ENCODE measurements at places on chromosomes 3 and 15. TPM values are rescaled to one million over a fixed set of nuclear protein-coding genes. Genes with fewer than 3 reads are reported as not detected.

The WNT7A gene
- total RNA-seq: not detected

The UBAP1L gene
- 3.4 TPM for total RNA-seq

The AMT gene
- 43.0 TPM for total RNA-seq

The CCDC54 gene
- not detected for total RNA-seq

The ITIH1 gene
- not detected for total RNA-seq

The EPHA6 gene
- 12.8 TPM for total RNA-seq

The ZNF609 gene
- 52.3 TPM for total RNA-seq

The OR5K2 gene
- total RNA-seq: not detected

The C3orf22 gene
- not detected for total RNA-seq

The GOLGA8Q gene
- total RNA-seq: not detected

The TUBGCP5 gene
- 27.9 TPM for total RNA-seq

The CYP1A1 gene
- total RNA-seq: not detected

The TRAIP gene
- total RNA-seq: 13.2 TPM

The CDHR4 gene
- not detected for total RNA-seq

The MBNL1 gene
- 2.2 TPM for total RNA-seq

The AMOTL2 gene
- total RNA-seq: 277 TPM

The STX19 gene
- not detected for total RNA-seq

The DOCK3 gene
- 6.6 TPM for total RNA-seq

The ITGA11 gene
- 0.36 TPM for total RNA-seq

The AGBL1 gene
- not detected for total RNA-seq

The EIF1B gene
- 67.4 TPM for total RNA-seq

- DNase-seq: no peak
Observed at GRCh38 chr3:46484388-46484787, 13.4 kb upstream of the RTP3 start.

DNA sequence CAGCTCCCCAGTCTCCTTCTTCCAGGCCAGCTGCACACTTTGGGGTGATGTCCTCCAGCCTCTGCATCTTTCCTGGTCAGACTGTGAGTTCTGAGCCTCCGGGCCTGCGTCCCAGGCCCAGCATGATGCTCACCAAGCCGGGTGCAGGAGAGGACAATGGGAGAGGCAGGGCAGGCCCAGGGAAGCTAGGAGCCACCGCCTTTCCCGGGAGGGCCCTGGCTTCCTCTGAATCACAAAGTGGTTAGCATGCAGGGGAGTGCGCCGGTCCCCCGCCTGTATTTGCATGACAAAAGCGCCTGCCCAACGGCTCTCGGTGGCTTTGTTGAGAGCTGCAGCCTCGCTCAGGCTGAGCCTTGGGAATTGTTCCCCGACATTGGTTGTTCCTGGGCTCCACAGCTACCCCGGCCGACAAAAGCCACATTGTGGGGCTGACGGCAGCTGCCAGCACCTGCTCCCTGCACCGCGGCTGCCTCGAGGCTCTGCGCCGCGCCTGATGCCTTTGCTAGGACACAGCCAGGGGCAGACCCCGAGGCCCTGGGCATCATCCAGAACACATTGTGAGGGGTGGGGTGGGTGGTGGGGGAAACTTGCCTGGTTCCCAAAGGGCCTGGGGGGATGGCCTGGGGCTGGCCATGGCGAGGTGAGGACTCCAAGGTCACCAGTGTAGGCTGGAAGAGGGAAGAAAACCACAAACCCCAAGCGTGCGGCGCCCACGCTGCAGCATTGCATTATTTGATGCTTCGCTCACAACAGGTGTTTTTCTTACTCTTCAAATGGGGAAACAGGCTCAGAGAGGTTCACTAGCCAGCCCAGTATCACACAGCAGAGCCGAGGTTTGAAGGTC is 20.0 kb upstream of the KLF13 start:
- peak; percentile 96 for DNase-seq

DNA sequence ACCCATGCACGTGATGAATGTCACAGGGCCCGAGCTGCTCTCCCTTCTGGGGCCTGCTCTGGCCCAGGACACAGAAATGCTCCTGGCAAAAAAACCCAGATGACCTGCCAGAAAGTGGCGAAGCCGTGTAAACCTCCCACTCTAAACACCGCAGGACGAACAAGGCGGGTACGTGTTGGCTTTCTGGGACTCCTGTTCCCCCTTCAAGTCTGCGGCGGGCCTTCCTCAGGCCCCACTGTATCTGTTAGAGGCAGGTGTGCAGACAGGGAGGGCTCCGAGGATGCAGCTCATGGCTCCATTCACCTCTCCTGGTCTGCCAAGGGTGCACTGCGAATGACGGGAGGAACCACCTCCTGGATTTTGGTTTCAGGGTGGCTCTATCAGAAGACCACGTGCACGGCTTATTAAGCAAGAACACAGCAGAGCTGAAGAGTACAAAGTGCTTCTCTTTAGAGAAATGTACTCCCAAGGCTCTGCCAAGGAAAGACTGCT is 173.8 kb downstream of the ADAMTS17 start:
- no peak for DNase-seq

DNA sequence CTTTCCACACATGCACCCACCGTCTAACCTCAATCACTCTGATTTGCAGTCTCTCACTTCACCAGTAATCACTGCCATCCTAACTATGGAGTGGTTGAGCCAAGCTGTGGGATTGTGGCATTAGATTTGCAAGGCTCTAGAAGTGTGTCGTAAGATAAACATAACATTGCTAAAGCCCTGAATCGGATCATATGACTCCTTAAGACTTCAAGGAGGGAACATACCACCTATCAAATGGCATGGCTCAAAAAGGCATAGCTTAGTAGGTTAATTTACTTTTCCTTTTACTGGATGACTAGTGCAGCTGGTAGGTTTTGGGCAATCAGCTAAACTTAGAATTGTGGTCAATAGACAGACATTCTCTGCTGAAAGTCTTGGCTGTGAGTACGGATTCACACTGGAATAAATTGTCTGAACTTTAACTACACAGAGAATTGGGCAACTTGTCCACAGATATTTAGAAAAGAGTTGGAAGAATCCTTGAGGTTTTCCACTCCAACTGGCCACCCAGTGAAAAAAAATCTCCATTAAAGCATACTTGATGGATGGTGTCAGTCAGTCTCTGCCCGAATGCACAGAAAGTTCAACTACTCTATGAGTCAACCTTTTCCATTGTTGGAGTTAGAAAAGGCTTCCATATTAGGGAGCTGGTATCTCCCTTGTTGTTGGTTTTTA is 476.7 kb upstream of the CBLB start:
- DNase-seq: no peak

DNA sequence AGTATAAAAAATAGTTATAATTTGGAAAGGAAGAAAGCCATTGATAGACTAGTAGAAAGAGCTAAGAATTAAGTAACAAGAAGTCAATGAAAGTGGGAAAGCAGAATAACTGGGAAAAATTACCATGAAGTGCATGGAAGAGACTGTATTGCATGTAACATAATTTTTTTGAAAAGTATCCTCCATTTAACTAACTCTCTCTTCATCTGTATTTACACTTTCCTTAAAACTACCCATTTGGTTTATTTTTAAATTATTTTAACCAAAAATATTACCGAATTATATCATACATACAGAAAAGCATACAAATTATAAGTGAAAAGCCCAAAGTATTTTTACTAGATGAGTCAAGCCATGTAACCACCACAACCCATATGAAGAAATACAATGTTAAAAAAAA is 1009.9 kb upstream of the SEMA6D start:
- DNase-seq: no peak

GRCh38 chr3:184275961-184276910 is at the start of gene ECE2:
Gene ECE2 (plus strand): TSS chr3:184276022. CDS start chr3:184276154, 132 bp downstream.
- DNase-seq: no peak

DNA sequence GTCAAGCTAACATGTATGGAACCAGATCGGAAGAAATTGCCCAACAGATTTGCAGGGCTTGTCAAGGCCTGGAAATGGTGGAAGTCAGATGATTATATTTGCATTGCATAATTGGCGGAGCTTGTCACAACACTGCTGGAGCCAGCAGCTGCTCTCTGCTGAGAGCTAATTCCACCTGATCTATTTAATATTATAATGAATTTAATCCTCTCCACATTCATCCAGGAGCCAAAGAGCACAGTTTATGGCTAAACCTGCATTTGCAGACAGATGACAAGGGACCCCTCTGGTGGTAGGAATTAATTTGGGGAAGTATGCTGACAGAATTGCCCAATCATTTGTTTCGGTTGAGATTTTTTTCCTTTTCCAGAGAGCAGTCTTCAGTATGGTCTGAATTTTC is 730.2 kb downstream of the TUSC7 start:
- DNase-seq: peak; percentile 59

GRCh38 chr3:100027321-100027720 is 87.0 kb downstream of the FILIP1L start:
- DNase-seq: no peak

- DNase-seq: no peak
Observed at GRCh38 chr3:14698601-14699244, 23.8 kb downstream of the C3orf20 start.

- DNase-seq: no peak
Observed at GRCh38 chr15:68075764-68076385, 21.8 kb downstream of the PIAS1 start.

DNA sequence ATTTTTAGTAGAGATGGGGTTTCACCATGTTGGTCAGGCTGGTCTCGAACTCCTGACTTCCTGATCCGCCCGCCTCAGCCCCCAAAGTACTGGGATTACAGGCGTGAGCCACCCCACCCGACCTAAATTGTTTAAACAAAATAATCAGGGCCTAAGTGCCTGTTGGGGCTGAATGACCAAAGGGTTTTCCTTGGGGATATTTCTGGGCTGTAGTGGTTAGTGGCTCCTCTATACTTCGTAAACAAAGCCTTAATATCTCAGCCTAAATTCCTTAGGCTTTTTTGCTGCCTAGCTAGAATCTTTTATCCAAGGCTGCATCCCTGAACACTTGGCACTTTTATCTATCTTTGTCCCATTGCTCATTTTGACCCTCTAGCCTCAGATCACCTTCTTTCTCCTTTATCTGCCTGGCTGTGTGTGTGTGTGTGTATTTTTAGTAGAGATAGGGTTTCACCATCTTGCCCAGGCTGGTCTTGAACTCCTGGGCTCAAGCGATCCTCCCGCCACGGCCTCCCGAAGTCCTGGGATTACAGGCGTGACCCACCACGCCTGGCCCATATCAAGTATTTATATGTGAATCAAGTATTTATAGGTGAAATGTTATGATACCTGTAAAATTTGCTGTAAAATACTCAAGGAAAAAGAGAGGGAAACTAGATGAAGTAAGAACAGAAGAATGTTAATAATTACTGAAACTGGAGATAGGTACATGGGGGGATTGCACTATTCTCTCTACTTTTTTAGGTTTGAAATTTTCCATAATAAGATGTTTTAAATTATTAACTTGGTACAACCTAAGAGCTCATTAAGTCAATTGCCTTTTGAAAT is 1.8 kb downstream of the NUSAP1 start:
- no peak for DNase-seq

GRCh38 chr3:15325228-15325627 is 7.2 kb downstream of the SH3BP5 start:
- peak; percentile 73 for DNase-seq

GRCh38 chr3:5019411-5020241 is 40.4 kb downstream of the BHLHE40 start:
- no peak for DNase-seq

- peak; percentile 10 for DNase-seq
Observed at GRCh38 chr15:79083154-79083553, 7.4 kb downstream of the RASGRF1 start.

DNA sequence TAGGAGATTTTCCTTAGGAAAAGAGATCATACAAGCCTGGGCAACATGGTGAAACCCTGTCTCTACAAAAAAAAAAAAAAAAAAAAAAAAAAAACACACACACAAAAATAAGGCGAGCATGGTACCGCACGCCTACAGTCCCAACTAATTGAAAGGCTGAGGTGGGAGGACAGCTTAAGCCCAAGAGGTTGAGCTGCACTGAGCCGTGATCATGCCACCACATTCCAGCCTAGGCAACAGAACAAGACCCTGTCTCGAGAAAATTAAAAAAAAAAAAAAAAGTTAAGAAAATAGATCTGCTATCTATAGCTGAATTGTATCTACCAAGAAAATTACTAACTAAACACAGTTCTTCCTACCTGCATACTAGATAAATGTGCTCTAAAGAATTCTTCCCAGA is 7.1 kb downstream of the MSL2 start:
- DNase-seq: no peak

DNA sequence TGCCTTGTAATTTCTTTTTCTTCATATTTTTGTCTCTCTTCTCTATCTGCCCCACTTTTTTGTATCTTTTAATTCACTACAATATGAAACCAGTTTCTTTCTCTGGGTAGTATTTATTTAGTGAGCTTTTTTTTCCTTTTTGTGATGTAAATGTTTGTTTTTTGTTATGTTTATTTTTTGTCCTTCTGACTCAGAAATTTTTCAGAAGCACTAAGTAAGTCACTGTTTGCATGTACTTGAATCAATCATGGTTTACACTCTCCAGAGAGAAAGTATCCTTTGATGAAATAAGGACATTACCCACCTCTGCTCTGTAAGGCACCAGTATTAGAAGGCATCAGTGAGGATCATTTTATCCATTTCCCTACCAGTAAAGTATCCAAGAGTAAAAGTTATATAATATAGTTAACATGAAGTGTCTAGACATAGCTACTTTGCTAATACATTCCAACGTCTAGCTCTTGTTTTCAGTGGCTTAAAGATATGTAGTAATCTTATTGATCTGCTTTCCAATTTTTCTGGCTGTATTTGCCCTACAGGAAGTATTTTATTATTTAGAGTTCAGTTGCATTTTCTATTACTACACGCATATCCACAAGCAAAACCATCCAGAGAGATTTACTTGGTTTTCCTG is 25.4 kb downstream of the FILIP1L start:
- no peak for DNase-seq

DNA sequence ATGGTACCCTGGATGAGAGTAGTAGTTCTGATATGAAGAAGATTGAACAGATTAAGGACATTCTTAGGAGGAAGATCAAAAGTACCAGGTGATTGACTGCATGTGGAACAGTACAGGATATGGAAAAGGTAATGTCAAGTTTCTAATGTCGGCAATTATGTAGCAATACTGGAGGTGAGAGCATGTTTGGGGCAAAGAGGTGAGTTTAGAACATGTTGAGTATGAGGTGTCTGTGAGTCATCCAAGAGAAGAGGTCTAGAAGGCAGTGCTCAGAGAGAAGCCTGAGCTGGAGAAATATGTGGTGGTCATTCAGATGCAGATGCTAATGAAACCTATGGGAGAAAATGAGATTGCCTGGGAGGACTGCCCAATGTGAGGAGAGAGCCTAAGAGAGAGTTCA is 305.6 kb downstream of the ZBTB20 start:
- DNase-seq: no peak

DNA sequence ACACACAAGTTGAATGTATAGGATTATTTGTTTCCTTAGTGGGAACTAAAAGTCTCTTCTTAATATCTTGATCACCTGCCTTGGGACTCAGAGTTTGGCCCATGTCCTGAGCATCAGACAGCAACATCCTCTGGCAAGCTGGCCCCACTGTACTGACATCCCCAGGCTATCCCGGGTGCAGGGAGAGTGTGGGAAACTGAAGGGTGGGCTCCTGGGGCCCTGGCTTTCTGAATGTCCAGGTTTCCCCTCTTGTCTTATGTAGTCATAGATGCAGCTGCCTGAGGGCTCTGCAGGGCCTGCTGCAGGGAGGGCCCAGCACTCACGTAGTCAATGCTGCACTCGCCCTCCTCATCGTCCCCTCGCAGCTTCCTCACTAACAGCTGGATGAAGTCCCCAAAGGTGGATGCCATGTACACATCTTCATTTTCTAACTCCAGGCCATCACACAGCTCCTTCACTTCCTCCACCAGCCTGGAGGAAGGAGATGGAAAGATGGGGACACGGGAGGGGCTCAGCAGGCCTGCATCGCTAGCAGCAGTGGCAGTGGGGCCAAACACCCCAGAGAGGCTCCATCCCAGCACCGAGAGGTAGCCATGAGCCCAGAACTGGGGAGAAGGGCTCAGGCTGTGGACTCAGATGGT is 42.8 kb downstream of the ALDH1L1 start:
- peak; percentile 17 for DNase-seq

Measured in endodermal cell (in vitro differentiated cells).